ENCODE measurements at places on chromosomes 16 and 17.

DNA sequence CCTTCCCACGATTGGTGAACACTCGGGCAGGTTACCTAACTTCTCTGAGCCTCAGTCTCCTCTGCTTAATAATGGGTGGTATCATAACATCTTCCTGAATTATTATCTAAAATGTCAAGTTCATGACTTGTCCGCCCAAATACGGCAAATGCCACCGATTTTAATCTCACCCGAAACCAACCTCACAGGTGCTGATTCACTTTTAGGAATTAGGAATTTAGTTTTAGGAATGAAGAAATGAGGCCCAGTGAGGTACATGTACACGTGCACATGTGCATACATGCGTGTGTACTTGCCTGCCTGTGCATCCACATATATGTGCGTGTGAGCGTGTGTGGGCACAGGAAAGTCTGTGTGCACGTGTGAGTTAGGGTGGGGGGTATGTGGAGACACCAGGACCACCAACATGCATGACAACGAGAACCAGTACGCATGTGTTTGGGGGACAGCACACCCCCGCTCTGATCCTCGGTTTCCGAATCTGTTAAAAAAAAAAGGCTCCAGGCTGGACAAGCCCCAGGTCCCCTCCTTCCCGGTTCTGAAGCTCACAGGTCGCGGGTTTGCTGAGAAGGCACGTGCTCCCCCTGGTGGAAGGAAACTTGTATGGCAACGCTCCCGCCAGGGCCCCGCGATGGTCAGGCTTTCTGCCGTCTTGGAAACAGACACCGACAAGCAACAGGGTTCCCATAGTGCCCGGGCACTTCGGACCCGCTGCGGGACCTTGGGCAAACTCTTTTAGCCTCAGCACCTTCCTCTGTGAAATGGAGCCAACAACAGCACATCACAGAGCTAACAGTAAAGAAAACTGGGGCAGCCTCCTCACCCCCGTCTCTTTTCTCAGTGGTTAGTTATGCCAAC is 219.2 kb downstream of the RBFOX3 start:
- DNase-seq, result peak; percentile 77

- no peak for DNase-seq
Measured at GRCh38 chr17:81641825-81642489, 5.0 kb downstream of the TSPAN10 start.

GRCh38 chr17:64448665-64449512 is at the start of gene MILR1:
MILR1 (plus strand) TSS chr17:64449115; CDS start chr17:64449169, 54 bp downstream.
- no peak for DNase-seq

GRCh38 chr17:37710344-37710886 is 34.4 kb downstream of the HNF1B start:
- peak; percentile 19 for DNase-seq

DNA sequence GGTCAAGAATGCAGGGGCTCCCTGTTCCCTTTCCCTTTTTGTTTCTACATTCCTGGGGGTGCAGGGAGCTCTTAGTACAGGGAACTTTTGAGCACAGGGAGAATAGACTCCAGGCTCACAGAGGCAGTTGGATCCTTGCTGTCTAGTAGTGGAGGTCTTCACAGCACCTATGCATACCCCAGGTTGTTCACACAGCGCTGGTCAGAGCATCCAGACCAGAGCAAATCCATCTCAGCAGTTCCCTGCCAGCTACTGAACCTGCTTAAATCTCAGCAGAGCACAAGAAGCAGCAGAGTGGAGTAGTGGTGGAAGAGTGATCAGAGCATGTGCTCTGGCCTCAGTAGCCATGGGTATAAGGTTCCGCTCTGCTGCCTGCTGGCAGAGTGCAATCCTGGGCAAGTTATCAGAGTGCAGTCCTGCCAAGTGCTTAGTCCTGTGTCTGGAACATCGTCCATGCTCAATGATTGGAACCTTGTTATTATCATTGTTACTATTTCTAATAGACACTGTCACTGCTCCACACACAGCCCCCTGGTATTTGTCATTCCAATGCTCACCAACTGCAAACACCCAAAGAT is 220.4 kb downstream of the CBLN1 start:
- no peak for DNase-seq

DNA sequence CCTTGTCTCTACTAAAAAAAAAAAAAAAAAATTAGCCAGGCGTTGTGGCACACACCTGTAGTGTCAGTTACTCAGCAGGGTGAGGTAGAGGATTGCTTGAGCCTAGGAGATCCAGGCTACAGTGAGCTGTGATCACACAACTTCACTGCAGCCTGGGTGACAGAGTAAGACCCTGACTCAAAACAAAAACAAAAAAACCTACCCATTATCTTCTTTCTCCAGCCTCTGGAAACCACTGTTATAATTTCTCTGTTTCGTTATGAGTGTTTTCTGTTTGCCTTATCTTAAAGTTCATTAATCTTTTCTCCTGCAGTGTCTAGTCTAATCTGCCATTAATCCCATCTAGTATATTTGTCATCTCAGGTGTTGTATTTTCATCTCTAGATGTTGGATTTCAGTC is 18.6 kb upstream of the CLTC start:
- no peak for DNase-seq

GRCh38 chr17:55278173-55278961 is 13.6 kb downstream of the HLF start:
- no peak for DNase-seq

DNA sequence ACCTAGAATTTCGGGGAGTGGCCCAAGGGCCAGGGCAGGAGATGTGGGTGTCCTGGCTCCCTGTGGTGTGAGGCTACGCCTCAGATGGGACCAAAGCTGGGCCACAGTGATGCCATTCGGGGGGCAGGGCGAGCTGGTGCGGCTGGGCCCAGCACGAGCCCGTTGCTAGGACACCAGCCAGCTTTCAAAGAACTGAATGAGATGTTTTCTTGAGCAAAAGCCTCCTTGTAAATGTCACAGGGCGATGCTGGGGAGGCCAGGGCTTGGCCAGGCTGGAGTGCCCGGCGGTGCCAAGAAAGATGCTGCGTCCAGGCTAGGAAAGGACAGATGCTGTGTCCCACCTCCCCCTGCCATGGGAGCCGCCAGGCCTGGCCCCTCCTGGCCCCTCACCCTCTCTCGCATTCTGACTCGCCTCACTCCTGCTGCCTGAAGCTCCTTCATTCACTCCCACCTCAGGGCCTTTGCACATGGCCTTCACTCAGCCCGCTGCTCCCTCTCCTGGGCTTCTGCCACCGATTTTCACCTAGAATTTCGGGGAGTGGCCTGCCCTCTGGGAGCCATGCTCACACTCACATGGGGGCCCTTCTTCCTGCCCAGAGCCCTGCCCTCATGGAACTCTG is 39.1 kb downstream of the CPNE2 start:
- DNase-seq, result no peak

DNA sequence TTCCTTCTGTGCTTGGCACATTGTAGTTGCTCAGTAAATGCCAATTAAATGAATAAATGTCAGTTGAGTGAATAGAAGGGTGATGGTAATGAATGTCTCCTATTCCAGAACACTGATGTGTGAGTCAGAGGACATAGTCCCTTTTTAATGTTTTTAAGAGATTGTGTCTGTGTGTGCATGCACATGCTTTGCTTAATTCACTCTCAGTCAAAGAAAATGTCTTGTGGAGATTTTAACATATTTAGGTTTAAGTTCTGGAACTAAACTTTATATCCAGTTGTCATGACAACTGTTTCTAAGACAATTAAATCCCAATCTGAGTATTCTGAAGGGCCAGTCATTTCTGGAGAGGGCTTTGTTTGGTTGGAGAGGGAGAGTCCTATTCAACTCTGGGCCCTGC is 255.3 kb upstream of the CDH11 start:
- DNase-seq, result no peak

DNA sequence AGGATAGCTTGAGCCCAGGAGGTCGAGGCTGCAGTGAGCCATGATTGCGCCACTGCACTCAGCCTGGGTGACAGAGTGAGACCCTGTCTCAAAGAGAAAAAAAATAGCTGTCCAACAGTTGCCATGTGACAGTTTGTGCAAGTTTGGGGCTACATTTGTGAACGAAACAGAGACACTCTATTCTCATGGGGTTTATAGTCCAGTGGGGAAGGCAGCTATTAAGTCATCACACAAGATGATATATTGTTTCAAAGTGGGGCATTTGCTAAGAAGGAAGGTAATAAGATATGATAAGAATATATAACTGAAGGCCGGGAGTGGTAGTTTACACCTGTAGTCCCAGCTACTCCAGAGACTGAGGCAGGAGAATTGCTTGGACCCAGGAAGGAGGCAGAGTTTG is 73.3 kb downstream of the RBBP6 start:
- no peak for DNase-seq
